Activated naive CD4-positive, alpha-beta T cell treated with Interleukin-2 at 50 U/mL for 16 hours (primary cell): ENCODE measurements at places on chromosomes 13 and 19.

DNA sequence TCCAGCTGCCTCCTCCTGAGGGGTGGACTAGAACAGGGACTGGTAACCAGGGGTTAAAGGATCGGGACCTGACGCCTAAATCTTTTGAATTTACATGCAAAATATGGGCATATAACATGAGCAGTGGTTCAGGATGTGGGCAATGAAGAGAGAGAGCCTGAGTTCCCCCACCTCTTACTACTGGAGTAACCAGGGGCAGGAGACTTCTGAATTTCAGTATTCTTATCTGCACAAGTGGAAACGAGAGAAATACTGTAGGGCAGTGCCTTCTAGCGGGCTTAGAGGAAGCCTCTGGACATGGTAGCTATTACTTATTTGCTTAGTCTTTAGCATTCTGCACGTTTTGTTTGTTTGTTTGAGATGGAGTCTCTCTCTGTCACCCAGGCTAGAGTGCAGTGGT, 26.3 kb downstream of the BCAT2 start:
- DNase-seq = no peak

GRCh38 chr19:54608792-54609191, 15.4 kb downstream of the LILRA1 start:
- DNase-seq = no peak

DNA sequence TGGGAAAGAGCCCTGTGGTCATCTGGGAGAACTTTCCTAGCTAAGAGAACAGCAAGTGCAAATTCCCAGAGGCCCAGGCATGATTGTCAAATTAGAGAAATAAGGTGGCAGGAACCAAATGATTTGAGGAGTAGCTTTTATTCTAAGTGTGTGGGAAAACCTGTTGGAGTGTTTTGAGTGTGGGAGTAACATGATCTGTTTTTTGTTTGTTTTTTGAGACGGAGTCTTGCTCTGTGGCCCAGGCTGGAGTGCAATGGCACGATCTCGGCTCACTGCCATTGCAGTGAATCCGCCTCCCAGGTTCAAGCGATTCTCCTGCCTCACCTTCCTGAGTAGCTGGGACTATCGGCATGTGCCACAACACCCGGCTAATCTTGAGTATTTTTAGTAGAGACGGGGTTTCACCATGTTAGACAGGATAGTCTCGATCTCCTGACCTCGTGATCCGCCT, 2.4 kb downstream of the SAE1 start:
- DNase-seq = no peak

DNA sequence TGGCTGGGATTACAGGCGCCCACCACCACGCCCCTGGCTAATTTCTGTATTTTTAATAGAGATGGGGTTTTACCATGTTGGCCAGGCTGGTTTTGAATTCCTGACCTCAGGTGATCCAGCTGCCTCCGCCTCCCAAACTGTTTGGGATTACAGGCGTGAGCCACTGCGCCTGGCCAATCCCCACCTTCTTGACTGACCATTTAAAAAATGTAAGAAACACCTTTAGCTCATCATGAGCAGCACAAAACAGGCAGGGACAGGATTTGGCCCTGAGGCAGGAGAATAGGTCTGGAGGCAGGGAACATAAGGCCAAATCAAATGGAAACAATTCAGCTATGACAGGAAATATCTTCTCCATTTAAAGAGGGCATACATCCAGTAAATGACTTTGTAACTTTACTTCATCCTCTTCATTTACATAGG, 1.4 kb upstream of the MPV17L2 start:
- no peak for DNase-seq

GRCh38 chr13:108525827-108526226, 103.6 kb upstream of the MYO16 start:
- DNase-seq = no peak

DNA sequence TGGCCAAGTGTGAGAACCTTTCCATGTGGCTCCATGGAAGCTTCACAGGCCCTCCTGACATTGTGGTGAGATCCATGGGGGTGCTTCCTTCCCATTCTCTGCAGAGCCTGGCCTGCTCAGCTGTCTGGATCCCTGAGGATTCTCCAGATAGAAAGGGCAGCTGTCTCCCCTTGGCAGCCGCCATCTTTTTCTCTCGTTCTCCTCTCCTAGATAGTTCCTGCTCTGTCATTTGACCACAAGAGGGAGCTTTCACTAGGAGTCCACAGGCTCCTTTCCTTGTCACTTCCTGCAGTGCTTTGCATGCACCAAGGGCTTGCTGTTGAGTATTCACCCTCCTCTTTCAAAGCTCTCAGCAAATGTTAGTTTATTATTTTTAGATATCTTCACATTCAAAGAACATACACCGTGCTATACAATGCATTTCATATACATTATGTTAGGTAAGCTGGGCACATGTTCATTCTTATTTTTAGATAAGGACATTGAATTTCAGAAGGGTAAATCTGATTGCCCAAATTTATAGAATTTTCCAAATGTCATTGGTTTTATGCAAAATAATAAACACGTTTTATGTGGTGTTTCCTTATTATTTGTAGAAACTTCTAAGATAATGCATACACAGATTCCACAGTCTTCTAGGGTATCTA, 133.2 kb downstream of the FRY start:
- no peak for DNase-seq

GRCh38 chr19:41911889-41912731, 16.1 kb downstream of the ERFL start:
- no peak for DNase-seq

- no peak for DNase-seq
Measured at GRCh38 chr19:10144361-10144760, 24.7 kb upstream of the EIF3G start.

GRCh38 chr19:16333001-16333586, 8.5 kb downstream of the KLF2 start:
- DNase-seq = no peak

DNA sequence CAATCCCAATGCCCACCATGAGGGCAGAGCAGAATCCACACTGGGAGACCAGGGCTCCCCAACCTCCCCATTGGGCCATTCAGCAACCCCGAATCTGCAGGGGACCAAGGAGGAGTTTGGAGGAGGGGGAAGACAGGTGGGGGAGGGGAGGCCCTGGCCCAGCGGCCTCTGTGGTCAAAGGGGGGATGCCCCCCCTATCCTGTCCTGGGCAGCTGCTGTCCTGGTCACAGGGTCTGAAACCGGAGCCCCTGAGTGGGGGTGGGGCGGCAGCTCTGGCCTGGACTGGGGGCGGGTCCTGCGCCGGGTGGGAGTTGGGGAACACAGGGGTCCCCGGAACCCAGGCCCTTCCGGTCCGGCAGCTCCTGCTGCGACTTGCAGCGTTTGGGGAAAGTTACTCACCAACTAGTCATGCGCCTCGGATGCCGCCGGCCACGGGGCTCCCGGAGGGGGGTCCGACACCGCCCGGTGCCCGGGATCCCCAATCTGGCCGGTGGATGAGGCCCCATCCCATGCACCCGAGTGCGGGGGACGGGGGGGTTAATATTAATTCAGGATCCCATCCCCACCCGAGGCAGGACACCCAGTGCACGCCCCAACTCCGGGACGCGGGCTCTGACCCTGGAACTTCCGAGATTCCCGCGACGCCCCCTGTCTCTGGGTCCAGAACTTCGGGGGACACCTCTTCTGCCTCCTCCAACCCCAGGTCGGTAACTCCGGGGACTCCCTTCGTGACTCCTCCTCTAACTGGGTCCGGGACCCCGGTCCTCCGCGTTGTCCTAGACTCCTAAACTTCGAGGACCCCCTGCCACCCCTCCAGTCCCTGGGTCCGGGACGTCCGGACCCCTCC, 872 bp downstream of the HOMER3 start:
- no peak for DNase-seq

DNA sequence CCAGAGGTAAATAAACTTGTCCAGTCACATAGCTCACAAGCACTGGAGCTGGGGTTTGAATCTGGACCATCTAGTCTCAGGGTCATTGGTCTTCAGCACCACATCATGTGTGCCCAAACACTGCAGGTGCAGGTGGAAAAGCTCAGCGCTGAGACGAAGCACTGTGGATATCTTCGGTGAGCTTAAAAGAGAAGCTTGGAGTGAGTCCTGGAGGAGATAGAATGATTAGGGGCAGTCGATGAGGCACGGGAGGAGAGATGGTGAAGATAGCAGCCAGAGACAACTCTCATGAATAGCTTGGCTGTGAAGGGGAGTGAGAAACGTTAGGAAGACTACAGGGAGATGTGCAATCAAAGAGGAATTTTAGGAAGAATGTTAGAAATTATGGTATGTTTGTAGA, 389.3 kb downstream of the FGF9 start:
- no peak for DNase-seq

- DNase-seq = no peak
Measured at GRCh38 chr13:53020764-53021335, 7.8 kb upstream of the OLFM4 start.

- no peak for DNase-seq
Measured at GRCh38 chr13:104773775-104774174, 1707.6 kb upstream of the SLC10A2 start.

DNA sequence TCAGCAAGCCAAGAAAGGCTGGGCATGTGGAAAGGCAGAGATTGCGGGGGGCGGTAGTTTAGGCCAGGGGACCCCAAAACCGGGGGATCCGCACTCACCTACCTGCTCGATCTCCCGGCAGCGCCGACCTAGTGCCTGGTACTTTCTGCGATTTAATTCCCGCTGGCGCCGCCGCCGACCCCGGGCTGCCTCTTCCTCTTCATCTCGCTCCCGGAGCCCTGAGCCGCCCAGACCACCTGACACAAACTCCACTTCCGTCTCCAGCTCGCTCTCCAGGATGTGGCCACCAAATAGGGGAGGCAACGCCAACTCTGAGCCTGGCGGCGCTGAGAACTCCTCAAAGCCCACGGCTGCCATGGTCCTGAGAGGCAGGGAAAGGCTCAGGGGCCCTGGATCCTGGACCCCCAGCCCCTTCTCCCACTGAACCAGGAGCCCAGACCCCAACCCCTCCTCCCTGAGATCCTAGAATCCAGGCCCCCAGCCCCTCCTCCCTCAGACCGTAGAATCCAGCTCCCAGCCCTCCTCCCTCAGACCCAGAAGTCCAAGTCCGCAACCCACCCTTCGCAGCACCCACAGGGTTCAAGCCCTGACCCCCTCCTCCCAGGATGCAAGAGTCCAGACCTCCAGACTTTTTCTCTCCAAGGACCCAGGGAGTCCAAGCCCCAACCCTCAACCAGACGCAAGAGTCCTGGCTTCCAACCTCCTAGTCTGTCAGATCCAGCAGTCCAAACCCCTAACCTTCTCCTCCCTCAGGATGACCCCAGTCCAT, 933 bp downstream of the TFPT start:
- peak; percentile 38 for DNase-seq

- peak; percentile 53 for DNase-seq
Measured at GRCh38 chr13:51804295-51805172, 571 bp upstream of the DHRS12 start.

DNA sequence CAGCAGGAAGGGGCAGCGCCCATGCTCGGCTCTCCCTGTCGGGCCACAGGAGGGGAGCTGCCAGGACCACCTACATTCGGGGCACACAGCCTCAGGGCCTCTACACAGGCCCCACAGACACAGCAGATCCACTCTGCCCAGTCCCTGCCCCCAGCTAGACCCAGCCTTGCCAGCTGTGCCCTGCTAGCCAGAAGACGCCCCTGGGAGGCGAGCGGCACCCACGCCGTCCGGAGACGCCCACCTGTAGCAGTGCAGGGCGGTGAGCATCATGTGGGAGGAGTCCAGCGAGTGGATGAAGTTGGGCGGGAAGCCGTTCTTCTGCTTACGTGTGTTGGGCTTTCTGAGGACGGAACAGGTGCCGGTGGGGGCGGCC, 15.1 kb downstream of the POLRMT start:
- no peak for DNase-seq

GRCh38 chr13:77584106-77584505, 48.6 kb downstream of the SCEL start:
- DNase-seq = no peak

DNA sequence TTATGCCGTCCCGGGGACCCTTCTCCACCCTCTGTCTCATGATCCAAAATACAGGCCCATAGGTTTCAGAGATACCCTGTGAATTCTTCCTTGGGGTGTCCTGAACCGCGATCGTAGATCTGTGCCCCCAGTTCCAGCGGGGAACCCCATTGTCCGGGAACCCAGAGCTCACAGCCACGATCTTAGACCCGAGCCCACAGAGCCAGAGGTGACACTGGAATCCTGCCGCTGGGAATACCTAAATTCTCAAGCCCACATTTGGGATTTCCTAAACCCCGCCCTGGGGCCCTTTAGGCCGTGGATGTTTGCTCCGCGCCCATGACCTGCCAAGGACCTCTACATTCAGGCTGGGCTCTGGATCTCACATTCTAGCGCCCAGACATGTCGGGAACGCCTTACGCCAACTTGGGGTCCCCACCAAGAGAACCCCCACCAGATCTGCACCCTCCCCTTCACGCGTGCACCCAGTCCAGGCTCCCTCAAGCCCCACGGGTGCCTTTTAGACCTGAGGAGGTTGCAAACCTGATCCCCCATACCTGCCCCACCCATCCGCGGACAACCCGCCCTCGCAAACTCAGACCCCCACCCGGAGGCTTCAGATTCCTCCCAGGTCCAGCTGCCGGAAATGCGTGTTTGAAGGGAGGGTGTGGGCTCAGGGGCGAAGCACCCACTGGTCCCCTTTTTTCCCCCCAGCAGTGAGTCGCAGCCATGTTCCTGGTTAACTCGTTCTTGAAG, 605 bp downstream of the CAPNS1 start:
- DNase-seq = peak; percentile 45

GRCh38 chr13:48630773-48631172, 23.0 kb upstream of the CYSLTR2 start:
- no peak for DNase-seq
